Naive thymus-derived CD4-positive, alpha-beta T cell (primary cell): ENCODE measurements at places on chromosomes 12 and 14.

- no peak for DNase-seq
Observed at GRCh38 chr14:61109288-61109687, 128.2 kb downstream of the SLC38A6 start.

GRCh38 chr12:127457726-127458125 lies 809.2 kb upstream of the TMEM132C start:
- DNase-seq: no peak

GRCh38 chr14:99280852-99281251 lies 8.9 kb upstream of the BCL11B start:
- peak; percentile 19 for DNase-seq

DNA sequence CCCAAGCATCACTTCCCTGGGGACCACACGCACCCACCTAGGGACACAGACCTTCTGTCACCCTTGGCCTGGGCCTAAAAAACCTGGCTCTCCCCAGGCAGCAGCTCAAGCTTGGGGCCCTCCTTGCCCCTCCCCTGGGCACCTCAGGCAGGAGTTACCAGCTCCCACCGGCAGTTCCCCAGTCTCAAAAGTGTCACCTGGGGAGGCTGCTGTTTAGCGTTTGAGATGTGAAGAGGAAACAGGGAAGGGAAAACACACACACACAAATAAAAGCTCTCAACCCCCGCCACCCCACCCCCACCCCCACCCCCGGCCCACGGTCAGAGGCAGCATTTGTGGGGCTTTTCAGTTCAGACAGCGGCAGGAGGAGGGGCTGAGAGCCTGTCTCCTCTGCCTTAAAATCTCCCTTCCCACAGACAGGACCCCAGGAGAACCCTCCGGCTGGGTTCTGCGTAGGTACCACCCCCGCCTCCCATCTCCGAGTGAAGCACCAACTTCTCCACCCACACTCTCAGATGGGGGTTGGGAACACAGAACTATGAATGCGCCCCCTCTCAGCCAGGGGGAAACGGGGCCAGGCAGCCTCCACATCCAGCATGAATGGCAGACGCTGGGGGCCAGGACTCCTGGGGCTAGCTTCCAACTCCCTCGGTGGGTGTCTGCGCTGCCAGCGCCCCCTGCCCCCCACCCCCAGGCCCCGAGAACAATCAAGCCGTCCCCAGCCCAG lies 3.0 kb downstream of the NCOR2 start:
- no peak for DNase-seq

GRCh38 chr14:99401621-99402284 lies 78.9 kb downstream of the SETD3 start:
- DNase-seq: no peak

GRCh38 chr14:93824518-93825234 lies 36.4 kb upstream of the PRIMA1 start:
- DNase-seq: no peak

- no peak for DNase-seq
Observed at GRCh38 chr12:56840922-56841321, 77.8 kb downstream of the HSD17B6 start.

DNA sequence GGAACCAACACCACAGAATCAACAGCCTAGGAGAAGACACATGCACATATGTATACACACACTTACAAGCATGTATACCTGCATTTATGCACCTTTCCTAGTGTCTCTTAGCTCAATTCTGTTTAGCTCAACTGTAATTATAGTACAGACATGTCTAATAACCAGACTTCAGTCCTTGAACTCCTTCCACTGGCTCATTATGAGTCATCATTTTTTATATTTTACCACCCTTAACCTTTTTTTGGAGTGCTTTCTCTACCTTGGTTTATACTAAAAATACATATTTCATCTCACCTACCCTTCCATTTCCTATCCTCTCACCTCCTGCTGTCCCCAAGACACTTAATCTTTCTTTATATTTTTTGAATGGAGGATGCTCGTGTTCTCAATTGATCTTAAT lies 110.4 kb downstream of the ARID2 start:
- DNase-seq: no peak

DNA sequence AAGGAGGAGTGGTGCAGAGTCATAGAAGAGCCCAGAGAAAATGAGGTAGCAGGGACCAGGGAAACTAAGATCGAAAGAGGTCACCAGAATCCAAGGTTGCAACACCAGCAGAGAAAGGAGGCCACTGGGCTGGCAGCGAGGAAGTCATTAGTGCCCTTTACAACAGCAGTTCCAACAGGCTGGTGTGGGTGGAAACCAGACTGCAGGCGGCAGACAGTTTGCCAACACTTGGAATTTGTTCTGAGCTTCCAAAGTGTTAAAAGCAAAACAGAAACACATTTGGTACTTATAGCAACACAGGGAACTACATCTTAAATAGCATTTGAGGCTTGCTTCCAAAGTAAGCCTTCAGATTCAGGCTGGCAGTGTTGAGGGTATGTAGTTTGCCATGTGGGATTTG lies 95.2 kb upstream of the PWP1 start:
- no peak for DNase-seq

DNA sequence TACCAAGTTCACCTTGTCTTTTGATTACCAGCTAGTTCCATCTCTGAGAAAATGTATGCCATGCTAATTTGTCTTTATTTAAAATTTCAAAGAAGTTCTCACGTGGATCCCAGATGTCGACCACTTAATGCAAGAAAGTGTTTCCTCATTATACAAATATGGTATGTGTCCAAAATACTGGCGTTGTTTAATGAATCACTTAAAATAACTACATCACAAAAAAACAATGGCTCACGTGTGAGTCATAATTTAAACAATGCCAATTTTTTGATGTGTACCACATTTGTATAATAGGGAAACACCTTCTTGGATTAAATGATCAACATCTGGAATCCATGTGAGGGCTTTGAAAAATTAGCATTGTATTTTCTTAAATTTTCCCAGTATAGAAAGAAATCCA lies 40.8 kb downstream of the DBX2 start:
- no peak for DNase-seq

DNA sequence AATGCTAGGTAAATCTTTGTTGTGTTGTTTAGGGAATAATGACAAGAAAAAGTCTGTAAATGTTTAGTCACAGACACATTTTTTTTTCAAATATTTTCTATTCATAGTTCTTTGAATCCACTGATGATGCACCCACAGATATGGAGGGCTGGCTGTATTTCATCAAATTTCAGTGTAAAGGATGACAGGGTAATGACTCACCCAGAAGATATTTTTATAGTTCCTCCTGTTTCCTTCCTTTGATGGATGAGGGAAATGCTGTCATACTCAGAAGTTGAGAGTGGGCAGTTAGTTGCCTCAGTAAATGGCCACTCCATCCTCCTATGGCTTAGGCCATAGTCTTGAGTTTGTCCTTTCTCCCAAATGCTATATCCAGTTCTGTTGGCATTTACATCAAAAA lies 76.9 kb upstream of the REP15 start:
- no peak for DNase-seq
